ENCODE measurements at places on chromosomes 7 and 10.
A peak's percentile ranks its signal among the peaks of the same experiment; 100 is the strongest.

- DNase-seq: no peak
Observed at GRCh38 chr10:33808475-33808874, 474.0 kb upstream of the NRP1 start.

DNA sequence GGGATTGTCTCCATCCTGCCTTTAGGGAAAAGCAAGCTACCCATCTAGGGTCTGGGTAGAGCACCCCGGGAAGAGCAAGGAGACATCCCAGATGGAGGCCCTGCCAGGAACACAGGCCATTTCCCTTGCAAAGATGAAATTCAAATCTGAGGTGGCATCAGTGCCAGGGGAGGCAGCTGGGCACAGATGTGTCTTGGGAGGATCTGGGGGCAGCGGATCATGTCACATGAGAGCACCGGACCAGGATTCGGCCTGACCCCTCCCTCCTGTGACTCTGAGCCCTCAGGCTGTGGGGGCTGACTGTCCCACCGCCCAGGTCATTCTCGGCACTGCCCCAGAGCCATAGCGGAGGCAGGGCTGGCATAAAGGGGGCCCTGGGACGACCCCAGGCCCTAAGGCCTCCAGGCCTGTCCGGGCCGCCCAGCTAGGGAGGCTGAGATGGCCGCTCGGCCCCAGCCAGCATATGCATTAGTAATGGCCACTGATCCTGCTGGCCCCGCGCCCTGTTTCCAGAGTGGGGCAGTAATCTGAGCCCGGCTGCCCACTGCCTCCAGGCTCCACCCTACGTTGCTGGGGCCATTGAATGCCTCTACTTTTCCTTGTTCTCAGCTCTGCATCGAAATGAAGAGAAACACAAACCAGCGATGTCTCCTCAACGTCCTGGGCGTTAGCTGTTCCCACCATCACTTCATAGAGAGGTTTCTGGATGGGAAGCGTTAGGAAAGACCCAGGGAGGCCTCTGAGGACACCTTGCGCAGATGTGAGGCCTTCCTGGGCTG lies 148.5 kb downstream of the UBE2H start:
- no peak for DNase-seq

DNA sequence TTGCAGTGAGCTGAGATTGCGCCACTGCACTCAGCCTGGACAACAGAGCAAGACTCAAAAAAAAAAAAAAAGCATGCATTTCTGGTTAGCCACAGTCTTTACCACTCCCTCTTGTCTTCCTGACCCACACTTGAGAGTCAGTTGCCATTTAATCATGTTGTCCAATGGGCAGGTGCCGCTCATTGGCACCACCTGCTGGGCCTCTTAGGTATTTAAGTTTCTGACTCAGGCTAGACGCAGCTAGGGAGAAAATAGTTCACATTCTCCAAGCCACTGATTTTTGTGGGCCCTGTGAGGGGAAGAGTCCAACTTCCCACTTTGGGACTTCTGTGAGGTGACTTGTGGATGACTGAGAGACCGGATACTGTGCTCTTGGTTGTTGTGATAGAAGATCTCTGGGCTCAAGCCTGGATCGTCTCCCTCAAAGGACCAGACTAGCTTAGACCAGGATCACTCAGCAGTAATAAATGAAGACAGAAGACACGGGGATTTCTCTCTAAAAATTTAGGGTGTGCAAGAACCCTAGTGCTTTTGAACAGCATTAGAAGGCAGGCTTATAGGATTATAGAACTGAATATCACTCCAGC lies 26.8 kb upstream of the SORCS3 start:
- no peak for DNase-seq

GRCh38 chr10:34029455-34029854 lies 695.0 kb upstream of the NRP1 start:
- DNase-seq: no peak

- DNase-seq: no peak
Observed at GRCh38 chr7:27527348-27527714, 135.4 kb downstream of the HIBADH start.

GRCh38 chr10:110300486-110300986 lies 4.2 kb downstream of the SMNDC1 start:
- no peak for DNase-seq

DNA sequence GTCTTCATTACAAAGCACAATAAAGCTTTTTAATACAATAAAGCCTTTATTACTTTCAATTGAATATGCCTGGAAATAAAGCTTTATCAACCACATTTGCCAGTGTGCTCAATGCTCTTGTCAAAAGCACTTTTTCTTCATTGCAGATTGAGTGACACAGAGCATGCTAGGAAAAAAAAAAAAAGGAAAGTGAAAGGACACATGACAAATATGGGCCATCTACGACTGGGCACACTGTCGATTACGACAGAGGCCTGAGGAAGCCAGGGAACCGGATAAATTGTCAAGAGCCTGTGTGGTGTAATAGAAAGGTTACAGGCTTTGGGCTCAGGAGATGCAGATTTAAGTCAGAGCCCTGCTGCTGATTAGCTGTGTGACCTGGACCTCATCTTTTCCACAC lies 84.8 kb upstream of the LRGUK start:
- no peak for DNase-seq

DNA sequence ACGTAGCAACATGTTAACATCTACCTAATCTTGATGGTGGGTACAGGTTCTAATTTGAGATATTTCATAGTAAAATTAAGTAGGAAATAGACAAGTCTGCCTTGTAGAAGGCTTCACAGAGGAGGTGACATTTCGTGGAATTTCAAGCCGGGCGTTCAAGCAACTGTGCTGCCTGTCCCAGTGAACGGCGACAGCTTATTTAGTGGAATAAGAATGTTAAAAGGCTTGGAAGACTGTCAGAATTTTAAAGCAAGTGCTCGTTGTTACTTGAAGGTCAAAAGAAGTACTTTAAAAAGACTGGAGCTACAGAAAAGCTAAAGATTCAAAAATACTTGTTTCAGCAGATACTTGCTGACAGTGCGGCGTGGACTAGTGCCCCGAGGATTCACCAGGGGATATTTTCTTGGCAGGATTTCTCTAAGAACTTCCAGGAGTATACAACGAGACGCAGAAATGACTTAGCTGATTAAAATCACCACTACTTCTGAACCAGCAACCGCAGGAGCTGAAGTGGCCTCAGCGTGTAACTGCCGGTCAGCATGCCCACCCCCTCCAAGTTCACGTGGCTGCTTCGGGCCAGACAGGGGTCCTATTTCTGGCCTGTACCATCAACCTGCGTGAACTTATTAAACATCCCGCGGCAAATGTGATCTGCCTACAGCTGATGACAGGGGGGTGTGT lies 46.5 kb downstream of the CTBP2 start:
- no peak for DNase-seq

- no peak for DNase-seq
Observed at GRCh38 chr7:150756858-150757257, 19.6 kb downstream of the GIMAP5 start.

DNA sequence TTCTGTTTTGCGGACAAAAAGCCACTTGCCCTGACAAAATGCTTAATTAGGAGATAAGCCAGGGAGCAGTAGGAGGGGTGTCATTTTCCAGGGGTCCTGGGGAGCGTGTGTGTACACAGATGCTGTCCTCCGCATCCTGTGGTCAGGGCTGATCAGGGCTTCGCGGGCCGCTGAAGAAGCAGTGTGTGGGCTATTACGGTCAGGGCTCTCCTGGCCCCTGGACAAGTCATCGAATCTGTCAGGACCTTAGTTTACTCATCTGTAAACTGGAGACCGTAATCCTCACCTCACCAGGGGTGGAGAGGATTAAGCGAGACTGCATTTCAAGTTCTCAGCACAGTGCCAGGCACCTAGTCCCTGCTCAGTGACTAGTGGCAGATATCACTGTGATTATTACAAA lies 26.0 kb upstream of the MXI1 start:
- DNase-seq: no peak

- DNase-seq: no peak
Observed at GRCh38 chr10:8674230-8674629, 619.7 kb downstream of the GATA3 start.

DNA sequence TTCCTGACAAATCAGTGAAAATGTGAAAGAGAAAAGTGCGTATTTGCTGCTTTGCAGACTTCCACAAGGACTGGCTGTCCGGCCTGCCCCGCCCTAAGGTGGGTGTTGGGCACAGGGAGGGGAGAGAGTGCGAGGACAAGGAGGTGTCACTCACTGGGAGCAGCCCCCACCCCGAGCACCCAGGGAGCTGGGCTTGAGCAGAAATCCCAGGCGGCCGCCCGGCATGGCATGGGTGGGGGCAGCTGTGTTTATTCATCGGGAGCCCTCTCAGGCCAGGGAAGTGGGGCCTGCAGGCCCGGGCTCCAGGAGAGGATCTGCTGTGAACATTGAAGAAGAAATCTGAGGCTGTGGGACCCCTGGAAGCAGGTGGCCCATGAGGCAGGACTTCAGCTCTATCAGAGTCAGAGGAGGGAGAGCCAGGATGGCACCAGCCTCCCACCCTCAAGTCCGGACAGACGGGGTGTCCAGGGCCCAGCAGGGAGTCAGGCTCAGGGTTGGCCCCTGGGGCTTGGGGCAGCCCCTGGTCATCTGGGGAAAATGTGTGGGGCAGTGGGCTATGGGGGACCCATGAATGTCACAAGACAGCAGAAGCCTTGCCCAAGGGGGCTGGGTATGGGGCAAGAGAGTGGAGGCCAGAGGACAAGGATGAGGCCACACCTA lies 164.4 kb upstream of the PPP2R2D start:
- no peak for DNase-seq

DNA sequence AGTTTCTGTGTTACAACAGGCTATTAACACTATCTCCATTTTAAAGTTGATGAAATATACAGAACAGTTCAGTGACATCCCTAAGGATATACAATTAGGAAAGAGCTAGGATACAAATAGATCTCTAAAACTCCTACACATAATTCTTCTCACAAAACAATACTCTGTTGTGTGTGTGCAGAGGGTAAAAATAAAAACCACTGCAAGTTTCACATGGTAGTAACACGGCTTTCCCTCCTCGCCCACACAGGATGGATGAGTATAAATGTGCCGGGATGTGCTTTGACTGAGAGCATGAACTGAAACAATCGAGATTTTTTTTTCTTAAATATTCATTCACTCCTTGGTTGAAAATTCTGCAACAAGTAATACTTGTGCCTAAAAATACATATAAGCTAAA lies 131.5 kb upstream of the C1QL3 start:
- DNase-seq: no peak

GRCh38 chr7:26667514-26668133 lies 196.8 kb downstream of the SKAP2 start:
- DNase-seq: peak; percentile 6
